ENCODE measurements at places on chromosomes 7 and 10. TPM values are rescaled to one million over a fixed set of nuclear protein-coding genes. Genes with fewer than 3 reads are reported as not detected.

PCLO gene
- 1.4 TPM for total RNA-seq

DNA sequence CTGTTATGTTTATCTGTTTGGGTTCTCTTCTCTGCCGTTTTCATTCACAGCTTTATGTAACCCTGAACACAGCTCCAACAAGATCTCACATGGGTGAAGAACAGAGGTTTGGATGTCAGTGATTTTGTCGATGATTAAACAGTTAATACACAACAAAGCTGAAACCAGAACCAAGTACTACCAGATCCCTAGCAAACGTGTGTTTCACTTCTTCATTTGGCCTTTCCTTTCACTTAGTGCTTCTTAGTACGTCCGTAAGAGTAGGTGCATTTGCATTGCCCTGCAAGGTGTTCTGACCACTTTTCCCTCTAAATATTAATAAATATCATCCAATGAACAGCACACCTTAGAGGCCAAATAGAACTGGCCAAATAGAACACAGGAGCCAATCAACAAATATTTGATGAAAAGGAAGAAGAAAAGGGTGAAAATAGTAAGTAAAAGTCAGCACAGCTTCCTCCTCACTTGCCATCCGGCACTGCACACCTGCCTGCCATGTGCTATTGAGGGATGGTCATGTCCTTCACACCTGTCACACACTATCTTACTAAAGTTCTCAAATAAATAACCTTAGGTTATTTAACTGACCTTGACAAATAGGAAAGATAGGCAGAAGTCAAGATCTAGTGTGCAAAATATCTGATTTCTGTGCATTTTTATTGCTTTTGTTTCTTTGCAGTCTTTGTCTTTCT, 252.6 kb upstream of the ANKRD30A start:
- DNase-seq: no peak

POLL gene
- 20.6 TPM for total RNA-seq

- DNase-seq: no peak
These were observed 29.9 kb downstream of the USP54 start for GRCh38 chr10:73561192-73561591.

GRCh38 chr10:107075117-107075516, 89.4 kb downstream of the SORCS1 start:
- DNase-seq: no peak

DNA sequence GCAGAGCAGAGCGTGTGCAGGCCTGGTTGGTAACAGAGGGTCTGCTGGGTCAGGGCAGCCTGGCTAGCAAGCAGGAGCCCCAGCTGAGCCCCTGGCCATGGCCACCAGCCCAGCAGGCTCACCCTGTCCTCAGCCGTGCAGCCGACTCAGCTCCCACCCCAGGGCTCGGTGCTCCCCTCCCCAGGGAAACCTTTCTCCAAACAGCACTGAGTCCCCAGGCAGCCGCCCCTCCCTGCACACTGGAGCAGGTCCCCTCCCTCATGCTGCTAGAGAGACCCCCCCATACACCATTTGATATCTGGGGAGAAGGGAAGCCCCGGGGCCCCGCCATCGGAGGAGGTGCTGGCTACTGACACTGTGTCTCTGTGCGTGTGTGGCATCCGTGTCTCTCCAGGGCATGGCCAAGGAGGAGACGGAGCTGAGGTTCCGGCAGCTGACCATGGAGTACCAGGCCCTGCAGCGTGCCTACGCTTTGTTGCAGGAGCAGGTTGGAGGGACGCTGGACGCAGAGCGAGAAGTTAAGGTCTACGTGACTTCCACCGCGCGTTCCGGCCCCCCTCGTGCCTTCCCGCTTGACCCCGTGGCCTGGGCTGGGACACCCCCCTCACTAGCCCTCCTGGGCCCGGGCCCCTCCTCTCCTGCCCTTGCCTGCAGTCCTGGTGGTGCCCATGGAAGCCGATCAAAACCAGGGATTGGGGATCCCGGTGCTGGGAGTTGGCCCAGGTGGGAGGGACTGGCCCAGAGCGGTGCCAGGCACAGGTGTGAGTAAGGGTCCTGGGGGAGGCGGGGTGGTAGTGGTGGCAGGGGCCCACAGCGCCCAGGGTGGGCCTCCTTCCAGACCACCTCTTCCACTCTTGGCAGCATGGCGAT, 45.0 kb upstream of the DPYSL4 start:
- DNase-seq: no peak
